Heart left ventricle (tissue), 16 donors: ENCODE measurements at places on chromosomes 4 and X.

- no peak for DNase-seq
These were observed 111.9 kb upstream of the GALNT7 start for GRCh38 chr4:173056710-173057109.

GRCh38 chr4:181860668-181861067, 382.5 kb upstream of the TENM3 start:
- no peak for DNase-seq

DNA sequence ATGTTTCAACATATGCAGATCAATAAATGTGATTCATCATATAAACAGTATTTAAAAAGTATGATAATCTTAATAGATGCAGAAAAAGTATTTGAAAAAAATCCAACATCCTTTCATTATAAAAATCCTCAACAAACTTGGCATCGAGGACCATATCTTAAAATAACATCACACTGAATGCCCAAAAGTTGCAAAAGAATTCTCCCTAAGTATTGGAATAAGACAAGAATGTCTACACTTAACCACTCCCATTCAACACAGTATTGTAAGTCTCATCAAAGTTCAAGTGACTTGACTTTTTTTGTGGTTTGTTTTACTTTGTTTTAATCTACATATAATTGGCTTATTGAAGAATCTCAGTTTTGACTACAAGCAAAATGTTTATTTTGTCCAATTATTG, 779.0 kb upstream of the SLIT2 start:
- no peak for DNase-seq

- no peak for DNase-seq
These were observed 33.4 kb downstream of the ANXA3 start for GRCh38 chr4:78584863-78585547.

- no peak for DNase-seq
These were observed 882.7 kb downstream of the CENPC start for GRCh38 chr4:66662620-66663019.

DNA sequence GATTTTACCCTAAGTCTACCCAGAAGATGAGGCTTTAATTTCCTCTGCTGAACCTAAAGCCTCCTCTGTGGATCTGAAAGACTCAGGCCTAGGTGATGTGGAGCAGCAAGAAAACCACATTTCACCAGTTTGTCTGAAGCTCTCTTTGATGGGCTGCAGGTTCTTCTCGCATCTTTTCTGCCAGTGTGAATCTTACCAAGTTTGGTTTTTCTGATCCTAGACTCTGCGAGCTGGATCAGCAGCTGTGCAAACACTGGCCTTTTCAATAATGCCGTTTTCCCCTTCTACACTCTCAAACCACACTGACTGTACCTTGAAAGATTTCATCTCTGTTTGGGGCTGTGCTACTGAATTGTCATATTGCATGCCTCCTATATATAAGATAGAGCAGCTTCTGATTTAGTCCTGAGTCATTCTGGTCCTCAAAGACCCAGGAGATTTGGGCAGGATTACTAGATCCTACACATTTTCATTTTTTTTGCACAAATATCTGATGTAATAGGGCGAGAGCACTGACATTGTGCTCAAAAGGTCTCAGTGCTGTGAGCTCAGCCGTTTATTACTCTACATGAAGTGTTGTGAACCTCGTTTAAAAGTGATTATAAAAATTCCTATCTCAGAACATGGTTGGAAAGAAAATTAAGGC, 133.6 kb upstream of the FAM9C start:
- DNase-seq: no peak

GRCh38 chr4:109616243-109616642, 56.2 kb downstream of the MCUB start:
- no peak for DNase-seq

DNA sequence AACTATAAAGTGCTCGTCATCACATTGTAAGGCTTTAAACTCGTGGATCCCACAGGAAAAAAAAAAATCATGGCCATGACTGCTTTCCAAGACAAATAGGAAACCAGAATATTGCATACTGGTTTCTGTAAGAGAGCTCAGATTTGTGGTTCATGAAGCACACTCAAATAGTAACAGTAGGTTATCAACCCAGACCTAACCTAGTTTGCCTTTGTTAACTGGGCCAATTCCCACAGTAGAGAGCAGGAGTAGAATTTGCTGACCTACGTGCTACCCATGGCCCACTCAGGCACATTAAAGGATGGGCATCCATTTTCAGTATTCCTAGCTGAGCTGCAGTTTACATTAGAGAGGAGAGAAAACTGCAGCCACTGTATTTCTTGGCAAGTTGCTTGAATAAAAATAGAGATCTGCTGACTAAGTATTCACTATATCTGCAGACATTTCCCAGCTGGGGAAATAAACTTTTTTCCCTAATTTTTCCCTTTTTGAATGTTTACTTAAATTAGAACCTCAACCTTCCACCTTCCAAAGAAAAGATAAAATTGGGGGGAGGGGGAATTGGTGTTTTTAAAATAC, 218.5 kb downstream of the SPANXN3 start:
- no peak for DNase-seq

DNA sequence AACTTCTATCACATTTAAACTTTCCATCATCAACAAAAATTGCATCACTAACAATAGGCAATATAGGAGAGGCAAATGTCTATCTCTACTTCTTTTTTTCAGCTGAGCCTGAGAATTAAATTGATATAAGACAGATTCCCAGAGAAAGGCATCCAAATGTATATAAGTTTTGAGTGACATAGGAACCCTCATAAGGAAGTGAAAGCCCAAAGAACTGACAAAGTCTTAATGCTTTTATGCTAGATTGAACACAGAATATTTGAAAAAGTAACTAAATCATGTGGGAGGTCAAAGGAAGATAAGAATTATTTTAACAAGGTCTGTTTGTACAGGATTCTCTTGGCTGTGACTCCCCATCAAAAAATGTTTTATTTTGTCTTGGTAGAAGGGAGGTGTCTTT, 714.9 kb downstream of the GRXCR1 start:
- DNase-seq: no peak

DNA sequence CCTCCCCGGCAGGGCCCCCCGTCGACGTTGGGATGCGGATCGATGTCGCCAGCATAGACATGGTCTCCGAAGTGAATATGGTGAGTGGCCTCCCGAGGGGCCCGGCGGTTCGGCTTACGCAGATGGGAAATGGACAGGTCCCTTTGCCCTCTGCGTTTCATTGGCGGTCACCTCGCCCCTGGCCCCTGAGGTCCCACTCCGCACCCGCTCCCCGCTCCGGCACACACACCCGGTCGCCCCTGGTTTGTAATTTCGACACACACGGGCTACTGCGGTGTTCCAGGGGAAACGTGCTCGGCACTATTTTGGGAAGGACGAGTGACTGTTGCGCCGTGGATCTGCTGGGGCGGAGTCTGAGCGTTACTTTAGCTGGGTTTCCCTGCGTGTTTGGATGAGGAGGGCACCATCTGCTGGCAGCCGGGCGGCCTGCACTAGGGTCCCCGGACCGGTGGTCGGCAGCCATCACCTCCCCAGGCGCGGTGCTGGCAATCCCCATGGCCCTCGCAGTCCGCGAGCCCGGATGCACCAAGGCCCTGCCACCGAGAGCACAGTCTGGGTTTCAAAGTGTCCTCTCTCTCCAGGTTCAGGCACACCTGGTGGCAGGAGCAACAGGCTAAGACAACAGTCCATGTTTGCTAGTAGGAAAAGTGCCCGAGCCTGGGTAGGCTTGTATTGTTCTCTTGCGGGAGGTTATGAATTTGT, 1.2 kb downstream of the GABRB1 start:
- DNase-seq: peak; percentile 81

- DNase-seq: no peak
These were observed 185.8 kb downstream of the ANKRD50 start for GRCh38 chr4:124526769-124527168.

GRCh38 chr4:33086331-33086925, 2366.3 kb downstream of the PCDH7 start:
- DNase-seq: no peak

GRCh38 chr4:40632080-40632479, 2.4 kb upstream of the RBM47 start:
- DNase-seq: no peak

- no peak for DNase-seq
These were observed 310.5 kb upstream of the GIMD1 start for GRCh38 chr4:106679063-106679462.

- no peak for DNase-seq
These were observed 80.8 kb downstream of the NPFFR2 start for GRCh38 chr4:72112514-72113156.

- DNase-seq: no peak
These were observed 8.7 kb downstream of the WDFY3 start for GRCh38 chr4:84957514-84958420.

- no peak for DNase-seq
These were observed 1.4 kb upstream of the CAMK2D start for GRCh38 chr4:113763029-113763285.

GRCh38 chr4:6093671-6094070, 75.4 kb upstream of the C4orf50 start:
- no peak for DNase-seq

DNA sequence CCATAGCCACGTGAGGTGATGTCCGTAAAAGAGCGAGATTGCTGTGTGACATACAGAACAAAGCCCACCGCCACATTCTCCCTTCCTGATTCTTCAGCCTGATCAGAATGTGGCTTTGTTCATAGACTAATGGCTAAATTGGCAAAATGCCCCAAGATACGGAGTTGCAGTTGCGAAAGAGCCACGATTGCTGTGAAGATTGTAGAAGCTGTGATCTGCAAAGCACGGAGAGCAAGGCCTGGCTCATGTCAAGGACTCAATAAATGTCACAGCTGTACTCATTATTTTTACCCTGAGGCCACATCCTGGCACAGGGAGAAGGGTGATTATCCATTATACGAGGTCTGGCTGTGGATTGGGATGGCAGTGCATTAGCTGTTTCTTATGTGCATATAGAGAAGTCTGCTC, 34.2 kb downstream of the ARSD start:
- no peak for DNase-seq

DNA sequence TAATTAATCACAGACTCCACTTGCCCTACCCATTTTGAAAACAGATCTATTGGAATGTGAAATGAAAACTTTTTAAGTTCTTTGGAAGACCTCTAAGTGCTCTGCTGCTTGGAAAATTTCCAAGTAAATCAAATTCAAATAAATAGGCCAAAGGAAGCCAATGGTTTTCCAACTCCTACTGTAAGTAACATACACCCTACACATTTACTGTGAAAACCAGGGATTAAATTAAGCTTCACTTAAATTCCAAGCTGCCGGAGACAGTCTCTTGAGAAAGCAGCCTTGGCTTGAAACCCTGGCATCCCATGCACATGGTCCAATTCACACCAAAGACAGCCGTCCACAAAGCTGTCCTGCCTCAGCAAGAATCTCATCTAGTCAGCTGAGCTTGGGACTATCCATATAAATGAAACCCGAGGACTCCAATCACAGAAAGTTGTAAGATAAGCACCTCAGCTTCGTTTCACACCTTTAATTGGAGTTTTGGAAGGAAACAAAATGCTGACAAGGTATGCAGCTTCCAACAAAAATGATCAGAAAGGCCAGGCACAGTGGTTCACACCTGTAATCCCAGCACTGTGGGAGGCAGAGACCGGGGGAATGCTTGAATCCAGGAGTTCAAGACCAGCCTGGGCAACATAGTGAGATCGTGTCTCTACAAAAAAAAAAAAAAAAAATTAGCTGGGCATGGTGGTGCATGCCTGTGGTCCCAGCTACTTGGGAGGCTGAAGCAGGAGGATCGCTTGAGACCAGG, 88.6 kb downstream of the APBB2 start:
- DNase-seq: no peak

DNA sequence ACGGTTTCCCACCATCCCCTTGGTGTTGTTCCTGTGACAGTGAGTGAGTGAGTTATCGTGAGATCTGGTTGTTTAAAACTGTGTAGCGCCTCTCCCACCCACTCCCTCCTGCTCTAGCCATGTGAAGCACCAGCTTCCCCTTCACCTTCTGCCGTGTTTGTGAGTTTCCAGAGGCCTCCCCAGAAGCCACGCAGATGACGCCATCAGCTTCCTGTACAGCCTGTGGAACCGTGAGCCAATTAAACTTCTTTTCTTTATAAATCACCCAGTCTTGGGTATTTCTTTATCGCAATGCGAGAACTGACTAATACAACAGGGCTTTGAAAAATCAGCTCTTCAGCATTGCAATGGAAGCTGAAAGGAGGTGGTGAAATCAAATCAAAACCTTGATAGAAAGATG, 50.0 kb downstream of the FGFBP1 start:
- no peak for DNase-seq

DNA sequence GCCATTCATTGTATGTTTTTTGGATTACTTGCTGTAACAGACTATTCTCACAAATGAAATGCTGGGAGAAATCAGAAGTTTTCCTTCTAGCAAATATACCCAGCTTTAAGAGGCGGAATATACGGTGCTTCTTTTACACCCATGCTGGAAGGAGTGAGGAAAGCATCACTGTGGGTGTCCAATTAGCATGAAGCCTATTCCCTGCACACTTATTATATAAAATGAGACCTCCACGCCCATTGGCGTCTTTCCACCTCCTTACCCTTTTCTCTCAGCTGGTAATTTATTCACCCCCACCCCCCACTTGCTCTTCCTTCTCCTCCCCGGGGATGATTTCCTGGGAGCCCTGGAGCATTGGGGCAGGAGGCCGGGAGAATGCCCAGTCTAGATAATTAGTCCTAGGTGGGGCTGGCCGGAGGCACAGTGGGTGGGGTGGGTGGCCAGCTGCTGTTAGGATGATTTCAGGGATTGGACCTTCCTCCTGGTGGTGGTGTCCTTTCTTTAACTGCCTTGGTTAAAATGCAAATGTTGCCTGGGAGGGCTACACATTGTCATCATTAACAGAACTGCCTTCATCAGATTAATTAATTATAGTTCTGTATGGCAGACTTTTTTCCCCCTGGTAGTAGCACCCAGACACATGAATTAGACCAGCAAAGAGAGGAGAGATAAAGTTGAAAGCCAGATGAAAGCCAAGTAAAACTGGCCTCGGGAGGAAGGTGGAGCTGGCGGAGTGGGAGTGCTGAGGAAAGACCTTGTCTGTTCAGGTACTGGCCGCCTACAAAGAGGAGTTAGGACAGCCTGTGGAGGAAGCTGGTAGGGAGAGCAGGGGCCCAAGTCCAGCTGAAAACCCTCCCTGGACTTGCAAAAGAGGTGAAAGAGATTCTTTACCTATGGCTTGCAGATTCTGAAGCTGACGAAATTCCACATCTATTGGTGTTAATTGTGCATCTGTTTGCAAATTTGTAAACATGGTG, 11.4 kb downstream of the SHROOM2 start:
- no peak for DNase-seq

DNA sequence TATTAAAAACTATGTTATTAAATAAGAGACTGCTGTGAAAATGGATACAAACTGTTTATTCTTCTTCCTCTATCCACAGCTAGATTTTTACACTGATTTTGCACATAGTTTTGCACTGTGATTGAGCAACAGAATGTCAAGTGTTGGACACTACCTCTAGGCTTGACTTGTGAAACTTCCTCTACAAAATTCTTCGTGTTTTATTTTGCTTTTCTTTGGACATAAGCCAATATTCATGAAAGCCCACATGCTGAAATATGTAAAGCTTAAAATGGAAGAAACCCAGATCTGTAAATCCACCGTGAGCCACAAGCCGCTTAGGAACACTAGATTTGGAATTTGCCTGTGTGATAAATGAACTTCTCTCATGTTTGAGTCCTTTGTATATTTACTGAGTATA, 849.4 kb downstream of the FSTL5 start:
- DNase-seq: no peak

- no peak for DNase-seq
These were observed 16.1 kb upstream of the GPR34 start for GRCh38 chrX:41672643-41673042.

- DNase-seq: no peak
These were observed 94.1 kb upstream of the PPP3CA start for GRCh38 chr4:101441446-101441845.
